ENCODE measurements at places on chromosomes 16 and 17.

GRCh38 chr17:74566132-74566753 lies 1.1 kb downstream of the CD300H start:
- no peak for DNase-seq

DNA sequence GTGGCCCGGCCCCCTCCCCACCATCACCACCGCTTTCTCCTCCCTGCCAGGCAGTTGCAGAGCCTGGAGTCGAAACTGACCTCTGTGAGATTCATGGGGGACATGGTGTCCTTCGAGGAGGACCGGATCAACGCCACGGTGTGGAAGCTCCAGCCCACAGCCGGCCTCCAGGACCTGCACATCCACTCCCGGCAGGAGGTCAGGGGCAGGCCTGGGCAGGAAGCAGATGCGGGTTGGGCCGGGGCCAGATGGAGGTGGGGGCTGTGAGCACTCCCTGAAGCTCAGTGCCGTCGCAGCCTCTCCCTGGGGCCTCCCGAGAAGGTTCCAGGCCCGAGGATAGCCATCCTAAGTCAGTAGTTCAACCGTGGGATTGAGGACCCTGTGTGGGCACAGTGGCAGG lies 14.2 kb upstream of the ADGRG3 start:
- DNase-seq: no peak

DNA sequence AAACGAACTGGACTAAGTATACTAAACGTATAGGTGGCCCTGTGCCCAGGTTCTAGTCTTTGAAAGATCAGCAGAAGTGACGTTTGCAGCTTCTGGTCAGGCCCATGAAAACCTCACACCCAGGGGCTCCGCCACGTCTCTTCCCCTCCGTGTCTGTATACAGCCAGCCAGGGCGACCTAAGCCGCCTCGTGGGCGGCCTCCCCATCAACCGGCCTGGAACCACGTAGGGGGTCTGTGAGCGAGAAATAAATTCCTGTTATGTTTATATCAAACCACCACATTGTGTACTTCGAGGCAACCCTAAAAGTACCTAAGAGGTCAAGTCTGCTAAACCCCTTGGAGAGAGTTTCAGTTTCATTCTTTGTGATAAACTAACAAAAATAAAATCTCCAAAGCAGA lies 6.8 kb downstream of the TK1 start:
- no peak for DNase-seq

- DNase-seq: no peak
Measured at GRCh38 chr17:1002412-1002753, 5.5 kb downstream of the TIMM22 start.

- DNase-seq: no peak
Measured at GRCh38 chr16:58455750-58456149, 44.2 kb upstream of the NDRG4 start.

- DNase-seq: no peak
Measured at GRCh38 chr17:14245002-14245401, 8.3 kb upstream of the CDRT15 start.

- no peak for DNase-seq
Measured at GRCh38 chr17:27379888-27380533, 76.2 kb upstream of the KSR1 start.

GRCh38 chr17:29181226-29181625 lies 1.0 kb upstream of the MYO18A start:
- DNase-seq: no peak

DNA sequence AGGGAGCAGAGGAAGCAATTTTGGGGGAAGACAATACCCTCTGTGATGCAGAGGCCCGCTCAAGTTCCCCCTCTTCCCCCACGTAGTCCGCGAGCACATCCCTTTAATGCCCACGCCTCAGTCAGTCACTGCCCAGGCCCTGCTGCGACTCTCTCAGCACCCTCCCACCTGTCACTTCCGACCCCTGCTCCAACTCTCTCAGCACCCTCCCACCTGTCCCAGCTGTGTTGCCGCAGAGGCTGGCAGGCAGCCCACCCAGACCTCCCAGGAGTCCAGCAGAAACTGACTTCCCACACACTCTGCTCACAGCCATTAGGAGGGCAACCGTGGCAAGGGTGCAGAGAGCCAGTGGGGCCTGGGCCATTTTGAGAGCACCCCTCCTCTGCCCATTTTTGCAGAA lies 92.7 kb downstream of the WSCD1 start:
- no peak for DNase-seq

GRCh38 chr16:6492742-6493141 lies 839.9 kb upstream of the RBFOX1 start:
- DNase-seq: no peak

- DNase-seq: no peak
Measured at GRCh38 chr16:12387786-12388185, 411.3 kb downstream of the SNX29 start.

GRCh38 chr16:77386831-77387814 lies 47.7 kb downstream of the ADAMTS18 start:
- no peak for DNase-seq

GRCh38 chr17:55776271-55776670 lies 25.4 kb downstream of the PCTP start:
- DNase-seq: no peak

DNA sequence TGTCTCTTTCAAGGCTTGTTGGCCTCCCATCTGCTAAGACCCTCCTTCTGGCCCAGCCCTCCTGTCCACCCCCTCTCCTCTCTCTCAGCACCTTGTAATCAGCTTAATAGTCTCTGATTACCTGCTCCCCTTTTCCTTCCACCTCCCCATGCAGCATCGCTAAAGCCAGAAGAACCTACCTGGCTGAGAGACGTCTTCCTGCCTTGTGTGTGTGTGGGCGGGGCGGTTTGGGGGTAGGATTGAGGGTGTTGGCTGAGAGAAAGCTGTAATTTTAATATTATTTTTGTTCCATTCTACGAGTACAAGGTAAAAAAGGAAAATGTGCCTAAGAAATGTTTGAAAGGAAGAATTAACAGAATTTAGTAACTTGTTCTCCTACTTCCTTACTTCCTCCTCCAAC lies 3.4 kb downstream of the DNAH9 start:
- no peak for DNase-seq

GRCh38 chr16:62620275-62620674 lies 584.0 kb upstream of the CDH8 start:
- no peak for DNase-seq

DNA sequence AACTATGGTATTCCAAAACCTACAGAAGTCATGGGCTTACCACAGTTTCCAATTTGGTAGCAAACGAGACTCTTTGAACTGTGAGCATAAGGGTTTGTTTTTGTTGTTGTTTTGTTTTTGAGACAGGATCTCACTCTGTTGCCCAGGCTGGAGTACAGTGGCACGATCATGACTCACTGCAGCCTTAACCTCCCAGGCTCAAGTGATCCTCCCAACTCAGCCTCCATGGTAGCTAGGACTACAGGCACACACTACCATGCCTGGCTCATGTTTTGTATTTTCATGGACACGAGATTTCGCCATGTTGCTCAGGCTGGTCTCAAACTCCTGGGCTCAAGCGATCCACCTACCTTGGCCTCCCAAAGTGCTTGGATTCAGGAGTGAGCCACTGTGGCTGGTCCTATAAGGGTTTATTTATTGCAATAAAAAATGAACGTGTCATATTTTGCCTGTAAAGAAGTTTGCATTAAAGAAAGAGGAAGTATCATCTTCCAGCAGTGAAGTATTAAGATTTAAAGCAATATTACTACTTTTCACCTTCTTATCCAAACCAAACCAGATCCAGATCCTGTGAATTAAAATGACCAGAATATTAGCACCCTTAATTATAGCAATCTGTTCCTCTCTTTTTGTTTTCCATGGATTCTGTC lies 37.2 kb downstream of the KCNJ2 start:
- no peak for DNase-seq

GRCh38 chr17:83119987-83120864 lies 40.8 kb downstream of the METRNL start:
- peak; percentile 93 for DNase-seq

GRCh38 chr17:80422276-80422675 lies 7.3 kb downstream of the ENDOV start:
- DNase-seq: no peak

DNA sequence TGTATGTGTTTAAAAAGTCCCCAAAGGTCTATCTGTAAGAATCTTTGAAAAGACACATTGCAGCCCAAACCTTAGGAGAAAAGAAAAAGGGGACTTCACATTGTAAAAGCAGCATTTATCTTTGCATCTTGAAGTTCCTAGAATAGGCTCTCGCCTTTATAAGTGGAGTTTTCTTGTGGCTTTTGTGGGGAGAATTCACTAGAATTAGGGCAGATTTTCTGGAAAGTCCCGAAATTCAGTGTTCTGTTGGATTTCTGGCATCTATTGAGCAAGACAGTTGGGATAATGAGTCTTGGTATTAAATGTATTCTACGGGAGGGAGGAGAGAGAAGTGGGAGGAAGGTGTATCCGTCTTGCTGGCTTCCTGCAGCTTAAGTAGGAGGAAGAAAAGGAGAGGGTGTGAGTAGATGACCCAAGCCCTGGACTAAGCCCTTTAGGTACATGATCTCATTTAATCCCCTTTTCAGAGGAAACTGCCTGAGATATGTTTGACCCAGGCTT lies 62.6 kb downstream of the PRKCA start:
- no peak for DNase-seq

DNA sequence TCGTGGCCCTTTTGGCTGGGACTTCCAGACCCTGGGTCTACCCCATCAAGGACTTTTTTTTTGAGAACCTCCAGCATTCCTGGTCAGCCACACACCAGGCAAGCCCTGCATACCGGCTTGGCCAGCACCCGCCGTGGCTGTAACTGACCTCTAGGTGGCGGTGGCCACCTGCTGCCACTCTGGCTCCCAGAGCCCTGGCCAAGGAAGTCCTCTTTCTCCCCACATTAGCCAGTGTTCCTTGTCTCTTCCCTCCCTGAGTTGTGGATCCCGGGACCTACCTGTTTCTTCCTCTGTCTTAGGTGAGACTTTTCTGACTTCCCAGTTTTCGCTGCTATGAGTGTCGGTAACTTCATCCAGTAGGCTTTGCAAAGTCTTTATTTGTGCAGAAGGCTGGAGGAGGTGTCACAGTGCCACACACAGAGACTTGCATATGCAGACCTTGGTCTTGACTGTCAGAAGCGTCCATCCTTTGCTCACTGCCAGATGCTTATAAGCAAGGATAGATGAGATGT lies 348.3 kb downstream of the CPPED1 start:
- DNase-seq: peak; percentile 26

DNA sequence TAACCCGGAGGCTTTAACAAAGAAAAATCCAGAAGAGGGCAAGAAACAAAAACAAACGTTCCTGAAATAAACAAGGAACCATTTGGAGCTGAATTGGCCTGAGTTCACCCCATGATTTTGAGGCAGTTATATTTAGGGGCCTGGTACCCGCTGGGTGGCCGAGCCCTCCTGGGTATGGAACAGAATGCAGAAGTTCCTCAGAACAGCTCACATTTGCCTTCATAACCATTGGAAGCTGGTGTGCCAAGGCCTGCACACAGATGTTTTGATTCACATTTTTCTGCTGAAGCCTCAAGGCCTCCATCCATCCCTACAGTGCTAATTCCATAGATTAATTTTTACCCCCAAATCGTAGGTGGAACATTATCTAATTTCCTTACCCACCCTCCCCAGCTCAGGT lies 3.3 kb upstream of the ZFHX3 start:
- DNase-seq: no peak

GRCh38 chr16:2977440-2977839 lies 2.8 kb downstream of the PKMYT1 start:
- DNase-seq: no peak

DNA sequence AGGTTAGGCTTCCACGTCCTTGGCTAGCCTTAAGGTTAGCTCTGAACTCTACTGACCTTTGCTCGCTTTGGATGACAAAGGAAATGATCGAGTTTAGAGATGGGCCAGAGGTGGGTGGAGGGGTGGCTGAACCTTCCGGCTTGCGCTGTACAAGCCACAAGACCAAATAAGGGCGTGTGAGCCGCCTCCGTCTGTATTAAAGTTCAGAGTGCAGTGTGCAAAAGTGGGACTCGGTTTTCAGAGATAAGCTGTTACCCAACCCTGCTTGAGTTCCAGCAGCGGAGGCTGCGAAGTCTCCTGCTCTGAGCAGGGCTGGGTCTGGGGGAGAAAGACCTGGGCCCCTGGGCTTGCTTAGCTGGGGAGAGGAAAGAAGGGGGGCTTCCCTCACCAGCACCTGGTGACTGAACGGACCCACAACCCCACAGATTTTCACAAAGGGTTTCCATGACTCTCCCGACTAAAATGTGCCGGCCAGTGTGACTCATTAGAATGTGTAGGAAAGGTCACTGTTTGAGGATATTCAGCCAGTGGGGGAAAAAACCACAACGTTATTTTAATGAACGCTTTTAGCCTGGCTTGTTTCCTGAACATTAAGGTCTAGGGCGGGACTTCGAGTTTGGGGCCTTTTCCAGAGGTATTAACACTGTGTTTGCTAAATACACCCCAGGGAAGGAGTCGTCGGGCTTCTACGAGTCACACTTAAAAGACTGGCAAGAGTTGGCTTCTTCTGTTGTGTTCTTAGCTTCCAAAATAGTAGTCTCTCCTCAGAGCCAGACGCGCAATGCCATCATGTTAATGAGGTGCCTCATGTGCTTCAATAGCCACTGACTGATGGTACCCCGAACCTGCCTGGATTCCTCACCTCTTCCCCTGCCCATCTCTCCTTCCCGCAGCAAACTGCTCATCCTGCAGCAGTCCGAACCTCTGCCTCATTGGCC lies 67.0 kb downstream of the CENPV start:
- DNase-seq: peak; percentile 75

- DNase-seq: no peak
Measured at GRCh38 chr16:81703177-81704155, 75.6 kb upstream of the PLCG2 start.

- DNase-seq: no peak
Measured at GRCh38 chr16:10971560-10971961, 27.2 kb downstream of the CLEC16A start.

GRCh38 chr16:5715155-5715554 lies 617.6 kb upstream of the EEF2KMT start:
- no peak for DNase-seq

DNA sequence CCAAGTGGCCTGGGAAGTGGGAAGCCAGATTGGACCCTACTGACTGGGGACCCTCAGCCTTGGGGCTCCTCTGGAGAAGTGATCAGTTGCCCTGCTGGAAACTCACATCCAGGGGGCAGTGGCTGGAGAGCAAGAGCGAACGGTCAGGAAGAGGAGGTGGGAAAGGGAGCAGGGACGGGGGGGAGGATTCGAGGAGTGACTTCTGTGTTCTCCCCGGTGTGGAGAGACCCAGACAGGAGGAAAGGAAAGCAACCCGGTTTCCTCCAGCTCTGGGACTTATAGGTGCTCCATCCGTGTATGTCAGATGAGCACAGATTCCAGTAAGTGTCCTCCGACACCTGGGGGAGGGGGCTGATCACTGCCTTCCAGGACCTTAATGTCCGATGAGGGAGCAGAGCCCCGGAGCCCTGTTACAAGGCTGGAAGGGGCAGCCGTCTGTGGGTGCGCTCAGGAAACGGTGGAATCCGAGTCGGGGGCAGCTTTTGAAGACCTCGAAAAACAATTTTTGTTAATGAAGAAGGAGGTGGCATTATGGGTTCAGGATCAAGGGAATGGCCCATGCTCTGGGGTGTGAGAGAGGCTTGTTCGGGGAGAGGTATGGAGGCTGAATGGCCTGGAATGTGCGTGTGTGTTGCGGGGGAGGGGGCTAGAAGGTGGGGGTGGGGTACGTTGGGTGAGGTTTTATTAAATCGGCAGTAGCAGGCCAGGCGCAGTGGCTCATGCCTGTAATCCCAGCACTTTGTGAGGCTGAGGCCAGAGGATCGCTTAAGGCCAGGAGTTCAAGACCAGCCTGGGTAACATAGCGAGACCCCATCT lies 34.8 kb upstream of the NDRG4 start:
- DNase-seq: peak; percentile 28

GRCh38 chr17:77609553-77610517 lies 348.7 kb upstream of the TNRC6C start:
- peak; percentile 44 for DNase-seq
